Activated naive CD8-positive, alpha-beta T cell treated with anti-CD3 and anti-CD28 coated beads, Interleukin-2, amount 10 ng/mL, durations not matched to agents 7 days and 5 days (primary cell): ENCODE measurements at places on chromosomes 13 and 19. TPM values are rescaled to one million over a fixed set of nuclear protein-coding genes. Genes with fewer than 3 reads are reported as not detected.

GRCh38 chr19:7554990-7555864 lies 19.7 kb downstream of the PNPLA6 start:
- H3K4me3 ChIP-seq, result no peak overlapping the region
- H3K36me3 ChIP-seq, result peaks cover 42% of the 10 kb centered on the region
- no peak for DNase-seq
- no peak overlapping the region for H3K27ac ChIP-seq

- no peak overlapping the region for H3K4me3 ChIP-seq
- no peaks in the 10 kb centered on the region for H3K4me1 ChIP-seq
- no peak for DNase-seq
- no peaks in the 10 kb centered on the region for H3K36me3 ChIP-seq
- no peak overlapping the region for H3K27ac ChIP-seq
- peaks cover 13% of the 10 kb centered on the region for H3K27me3 ChIP-seq
These were observed 62.7 kb downstream of the COL4A1 start for GRCh38 chr13:110244071-110244830.

- no peak for DNase-seq
- no peaks in the 10 kb centered on the region for H3K36me3 ChIP-seq
- peaks cover 25% of the 10 kb centered on the region for H3K4me1 ChIP-seq
- H3K27me3 ChIP-seq, result peaks cover 10% of the 10 kb centered on the region
These were observed 13.2 kb upstream of the LATS2 start for GRCh38 chr13:21074546-21074945.

Gene RGS9BP
- total RNA-seq, result 0.79 TPM

Gene NAT14
- total RNA-seq, result 14.5 TPM
